ENCODE measurements at places on chromosomes 3 and 15.

DNA sequence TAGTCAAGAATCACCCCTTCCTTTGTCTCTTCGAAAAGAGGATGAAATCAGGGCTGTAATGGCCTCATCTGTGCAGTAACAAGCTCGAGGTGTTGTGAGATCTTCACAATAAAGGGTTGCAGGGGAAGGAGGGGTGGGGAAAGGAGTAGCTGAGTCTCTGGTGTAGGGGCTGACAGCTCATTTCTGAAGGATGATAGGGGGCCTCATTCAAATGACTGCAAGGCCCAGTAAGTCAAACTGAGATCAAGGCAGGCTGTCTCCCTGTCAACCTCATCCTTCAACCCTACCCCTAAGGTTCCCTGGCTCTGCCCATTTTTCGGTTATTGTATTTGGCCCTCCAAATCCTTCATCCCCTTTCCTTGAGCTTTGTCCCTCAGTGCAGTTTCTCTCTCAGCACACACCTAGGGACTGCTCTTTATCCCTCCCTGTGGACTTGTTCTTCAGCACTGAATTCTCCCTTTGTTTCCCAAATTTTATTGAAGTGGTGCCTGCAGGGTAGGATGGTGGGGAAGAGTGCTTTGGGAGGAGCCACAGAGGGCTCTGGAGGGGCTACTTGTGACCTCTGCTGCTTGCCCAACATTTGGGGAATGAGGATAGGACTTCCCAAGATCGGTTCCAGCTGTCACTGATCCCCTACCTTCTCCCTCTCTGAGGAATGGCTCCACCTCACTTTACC is 38.1 kb downstream of the ZNF589 start:
- DNase-seq, result no peak

GRCh38 chr15:66982250-66982649 is 83.2 kb upstream of the SMAD3 start:
- DNase-seq, result no peak

- DNase-seq, result no peak
Measured at GRCh38 chr3:119743921-119744320, 38.0 kb upstream of the NR1I2 start.

DNA sequence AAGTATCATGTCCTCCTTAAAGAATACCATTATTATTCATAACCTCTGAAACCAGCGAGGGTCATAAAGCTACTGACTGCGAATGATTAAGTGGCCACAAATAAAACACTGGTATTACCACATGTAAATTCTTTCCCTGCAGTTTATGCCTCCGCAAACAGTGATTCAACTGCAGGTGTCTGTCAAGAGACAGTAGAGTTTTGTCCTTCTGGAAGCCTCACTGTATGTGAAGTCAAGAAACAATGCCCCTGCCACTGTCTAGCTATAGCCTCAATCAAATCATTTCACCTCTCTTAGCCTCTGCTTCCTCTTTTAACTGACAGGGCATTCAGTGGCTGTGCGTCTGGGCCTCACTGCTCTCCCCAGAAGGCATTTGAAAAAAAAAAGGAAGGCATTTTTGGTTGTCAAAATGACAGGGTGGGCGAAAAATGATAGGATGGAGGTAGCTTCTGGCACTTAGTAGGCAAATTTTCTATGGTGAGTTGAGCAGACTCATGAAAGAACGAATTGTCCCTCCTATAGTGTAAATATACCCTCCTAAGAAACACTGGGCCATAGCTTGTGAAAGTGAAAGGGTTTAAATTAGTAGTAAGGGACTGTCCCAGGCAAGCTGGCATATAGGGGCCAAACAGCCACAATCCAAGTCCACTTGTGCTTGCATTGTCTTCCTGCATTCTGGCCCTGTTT is 66.7 kb downstream of the FILIP1L start:
- DNase-seq, result no peak

DNA sequence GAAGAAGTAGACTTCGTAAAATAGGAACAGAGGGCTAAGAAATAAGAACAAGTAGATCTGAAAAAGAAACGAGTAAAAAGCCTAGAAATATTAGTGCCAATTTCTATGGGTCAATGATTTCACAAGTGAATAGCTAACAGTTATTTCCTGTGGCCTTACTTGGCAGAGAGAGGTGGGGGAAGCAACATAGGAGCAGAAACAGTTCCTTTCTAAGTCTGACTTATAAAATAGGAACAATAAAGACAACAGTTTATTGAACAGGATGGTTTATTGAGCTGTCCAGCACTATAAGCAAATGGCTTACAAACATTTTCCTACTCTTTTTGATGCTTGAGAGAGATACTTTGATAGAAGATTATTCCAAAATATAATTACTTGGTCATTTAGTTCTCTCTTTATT is 37.9 kb downstream of the AGTR1 start:
- DNase-seq, result no peak
